ENCODE measurements at places on chromosomes 16 and 17. TPM values are rescaled to one million over a fixed set of nuclear protein-coding genes. Genes with fewer than 3 reads are reported as not detected.

TMEM98 gene
- total RNA-seq = 215 TPM

ANTKMT gene
- 25.4 TPM for total RNA-seq

QPRT gene
- total RNA-seq = 40.0 TPM

ZNF287 gene
- total RNA-seq = 4.8 TPM

TBC1D3 gene
- not detected for total RNA-seq

CNTROB gene
- 13.4 TPM for total RNA-seq

CRYM gene
- total RNA-seq = 0.14 TPM

USP36 gene
- total RNA-seq = 11.2 TPM

CPHXL2 gene
- total RNA-seq = not detected

TBC1D3K gene
- total RNA-seq = under 0.01 TPM

IGF2BP1 gene
- total RNA-seq = 1.1 TPM

SPN gene
- total RNA-seq = under 0.01 TPM

SLC4A1 gene
- total RNA-seq = not detected

CHAD gene
- not detected for total RNA-seq

CCR7 gene
- total RNA-seq = 0.09 TPM

HP gene
- total RNA-seq = not detected

GSDMA gene
- total RNA-seq = not detected

ITGAE gene
- total RNA-seq = 18.4 TPM
